ENCODE measurements at places on chromosomes 6 and 20. TPM values are rescaled to one million over a fixed set of nuclear protein-coding genes. Genes with fewer than 3 reads are reported as not detected.

FGD2 gene
- 32.0 TPM for total RNA-seq

DNA sequence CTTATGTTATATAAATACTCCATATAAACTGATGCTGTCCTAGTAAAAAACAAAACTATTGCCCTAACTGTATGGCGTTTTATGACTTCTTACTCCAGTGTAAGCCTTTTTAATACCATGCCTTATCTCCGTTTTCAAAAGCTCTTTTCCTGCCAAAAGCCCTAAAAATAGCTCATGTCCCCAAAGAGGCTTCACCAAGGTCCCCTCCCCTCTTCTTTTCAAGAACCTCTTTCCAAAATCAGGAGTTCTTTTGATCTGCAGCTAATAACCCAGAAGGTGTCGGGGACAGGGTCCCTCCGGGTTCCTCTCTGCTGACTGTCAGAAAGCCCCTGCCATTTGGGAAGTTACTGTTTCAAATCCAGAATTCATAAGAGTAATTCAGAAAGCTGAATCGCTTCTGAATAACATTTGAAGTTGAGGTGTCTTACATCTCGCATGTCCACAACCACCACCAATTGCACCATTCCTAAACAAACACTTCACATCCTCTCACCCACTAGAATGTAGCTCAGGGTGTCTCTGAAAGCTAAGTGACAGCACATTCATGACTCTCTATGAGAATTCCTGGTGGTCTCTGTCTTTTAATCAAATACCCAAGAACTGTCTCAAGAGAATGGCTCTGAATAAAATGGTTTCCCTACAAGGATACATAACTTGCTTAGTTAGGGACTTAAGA is 13.3 kb downstream of the TASP1 start:
- no peak for DNase-seq

GRCh38 chr20:10469599-10469998 is 34.5 kb downstream of the SLX4IP start:
- DNase-seq = peak; percentile 59

DNA sequence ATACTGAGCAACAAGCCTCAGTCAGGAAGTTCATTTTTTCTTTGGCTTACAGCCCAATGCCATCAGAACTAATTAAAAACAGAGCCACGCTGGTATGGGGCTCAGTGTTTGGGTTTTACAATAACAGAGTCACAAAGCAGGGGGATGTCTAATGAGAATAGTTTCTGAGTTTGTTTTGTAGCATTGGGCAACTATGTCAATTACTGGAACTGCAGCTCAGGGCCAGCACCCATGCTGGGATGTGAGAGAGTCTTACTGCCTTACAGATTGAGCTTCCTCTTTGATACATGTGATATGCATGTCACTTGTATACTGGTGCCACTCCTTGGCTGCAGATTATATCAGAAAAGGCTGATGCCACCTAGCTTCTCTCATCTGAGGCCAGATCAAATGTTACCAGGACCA is 117.6 kb downstream of the TFAP2B start:
- no peak for DNase-seq

DNA sequence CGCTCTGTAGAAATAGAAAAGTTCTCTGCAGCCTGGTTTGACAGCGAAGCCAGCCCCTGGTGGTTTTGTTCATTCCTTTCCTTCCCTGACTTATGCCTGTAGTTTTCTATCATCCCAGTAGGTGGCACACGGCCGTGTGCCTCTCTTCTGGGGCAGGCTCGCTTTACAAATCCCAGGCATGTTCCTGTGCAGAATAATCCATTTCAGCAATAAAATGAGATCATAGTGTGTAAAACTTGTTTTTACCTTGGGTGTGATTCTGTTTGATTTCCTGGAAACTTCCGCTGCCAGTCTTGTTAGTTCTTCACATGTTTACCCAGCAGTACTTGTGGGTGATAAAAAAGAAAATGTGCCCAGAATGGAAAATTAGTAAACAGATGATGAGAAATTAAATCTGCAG is 7.4 kb upstream of the INSM1 start:
- DNase-seq = no peak

DNA sequence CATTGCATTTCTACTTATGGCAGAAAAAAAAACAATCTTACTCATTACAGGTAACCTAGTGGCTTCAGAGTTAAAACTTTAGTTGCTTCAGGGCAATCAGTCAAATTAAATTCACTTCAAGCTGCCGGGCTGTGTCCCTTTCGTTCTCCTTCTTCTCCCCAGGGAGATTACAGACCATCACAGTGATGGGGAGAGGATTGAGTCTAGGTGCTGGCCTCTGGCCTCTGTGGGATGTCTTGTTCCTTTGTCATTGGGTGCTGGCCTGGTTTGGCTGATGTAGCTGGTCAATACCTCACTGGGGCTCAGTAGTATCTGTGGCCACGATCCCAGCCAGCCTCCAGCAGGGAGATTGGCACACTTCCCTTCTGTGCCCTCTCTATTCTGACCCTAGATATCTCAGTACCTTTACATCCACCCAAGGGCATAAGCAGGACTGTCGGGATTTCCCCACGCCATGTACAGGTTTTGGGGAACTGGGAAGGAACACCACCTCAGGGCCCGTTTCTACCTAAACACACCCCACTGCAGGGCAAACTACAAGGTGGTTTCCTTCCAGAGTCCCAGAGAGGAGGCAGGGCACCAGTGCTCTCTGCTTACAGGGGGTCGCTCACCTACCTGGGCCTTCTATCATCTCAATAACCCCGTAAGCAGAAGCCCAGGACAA is 15.4 kb downstream of the FYN start:
- DNase-seq = no peak

All from ureter (tissue), 1 donor.